Activated CD8-positive, alpha-beta memory T cell treated with anti-CD3 and anti-CD28 coated beads for 24 hours (primary cell): ENCODE measurements at places on chromosomes 5 and 9.

GRCh38 chr9:131539223-131539923 is 6.0 kb upstream of the PRRT1B start:
- DNase-seq, result no peak

DNA sequence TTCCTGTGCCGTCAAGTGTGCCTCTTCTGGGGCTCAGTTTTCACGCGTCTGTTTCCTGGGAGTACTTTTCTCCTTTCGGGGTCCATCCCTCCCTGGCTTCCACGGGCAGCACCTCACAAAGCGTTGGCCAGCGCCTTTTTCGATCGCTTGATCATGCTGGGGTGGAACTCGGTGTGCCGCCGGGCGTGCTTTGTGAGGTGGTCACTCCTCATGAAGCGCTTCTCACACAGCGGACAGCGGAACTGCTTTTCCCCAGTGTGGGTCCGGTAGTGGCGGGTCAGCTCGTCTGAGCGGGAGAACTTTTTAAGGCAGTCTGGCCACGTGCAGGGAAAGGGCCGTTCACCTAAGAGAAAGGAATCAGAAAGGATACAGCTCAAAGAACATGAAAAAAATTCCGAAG is 26.8 kb downstream of the KLF9 start:
- DNase-seq, result no peak

- no peak for DNase-seq
These were observed 54.4 kb downstream of the FBXW11 start for GRCh38 chr5:171952021-171952420.

GRCh38 chr9:124815601-124816000 is 37.7 kb upstream of the WDR38 start:
- no peak for DNase-seq

GRCh38 chr9:91043056-91043810 is 241.6 kb downstream of the SYK start:
- DNase-seq, result peak; percentile 53

DNA sequence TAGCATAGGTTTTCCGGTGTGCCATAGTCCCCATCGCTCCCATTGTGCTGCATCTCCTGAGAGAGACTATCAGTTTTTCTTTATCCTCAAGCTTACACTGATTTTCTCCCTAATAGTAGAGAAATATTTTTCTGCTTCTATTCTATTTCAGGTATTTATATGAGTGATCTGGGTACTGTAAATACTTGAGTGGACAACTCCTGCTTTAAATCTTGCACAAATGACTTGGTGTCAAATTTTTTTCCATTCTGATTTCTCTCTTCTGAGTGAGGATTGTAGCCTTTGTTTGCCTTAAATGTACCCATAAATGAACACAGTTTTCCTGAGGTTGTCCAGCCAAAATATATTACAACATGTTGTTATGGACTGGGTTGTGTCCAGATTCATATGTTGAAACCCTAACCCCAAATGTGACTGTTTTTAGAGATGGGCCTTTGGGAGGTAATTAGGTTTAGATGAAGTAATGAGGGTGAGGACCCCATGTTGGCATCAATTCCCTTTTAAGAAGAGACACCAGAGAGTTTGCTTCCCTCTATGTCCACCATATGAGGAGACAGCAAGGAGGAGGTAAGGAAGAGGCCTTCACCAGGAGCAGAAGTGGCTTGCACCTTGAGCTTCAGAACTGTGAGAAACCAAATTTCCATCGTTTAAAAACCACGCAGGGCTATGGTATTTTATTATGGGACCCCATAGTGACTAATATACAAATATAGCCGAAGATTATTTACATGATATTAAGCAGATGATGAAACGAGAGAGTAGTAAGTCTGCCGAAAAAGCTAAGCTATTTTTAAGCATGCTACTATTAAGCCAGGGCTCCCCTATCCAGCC is 336.4 kb upstream of the MPDZ start:
- DNase-seq, result no peak

- no peak for DNase-seq
These were observed 545.2 kb downstream of the CSNK1G3 start for GRCh38 chr5:124056991-124057723.

- DNase-seq, result no peak
These were observed 4.1 kb downstream of the DNAJB5 start for GRCh38 chr9:34993502-34994259.

GRCh38 chr9:34169125-34169524 is 9.7 kb upstream of the UBAP1 start:
- DNase-seq, result no peak

DNA sequence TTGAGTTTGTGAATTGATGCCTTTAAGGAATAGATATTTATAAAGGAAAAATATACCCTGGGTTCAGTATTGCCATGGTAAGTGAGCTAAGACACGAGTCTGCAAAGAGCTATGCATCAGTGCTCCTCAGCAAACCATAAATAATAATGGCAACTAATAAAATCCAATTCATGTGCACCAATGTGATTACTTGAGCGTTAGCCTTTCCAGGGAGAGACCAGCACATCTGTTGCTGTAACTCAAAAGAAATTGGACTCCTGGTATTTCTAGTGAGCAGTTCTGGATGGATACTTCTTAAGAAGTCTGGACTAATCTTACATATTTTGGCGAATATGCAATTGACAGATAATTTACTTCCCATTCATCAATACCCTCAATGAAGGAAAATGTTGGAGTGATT is 373.3 kb downstream of the ARHGEF28 start:
- no peak for DNase-seq

DNA sequence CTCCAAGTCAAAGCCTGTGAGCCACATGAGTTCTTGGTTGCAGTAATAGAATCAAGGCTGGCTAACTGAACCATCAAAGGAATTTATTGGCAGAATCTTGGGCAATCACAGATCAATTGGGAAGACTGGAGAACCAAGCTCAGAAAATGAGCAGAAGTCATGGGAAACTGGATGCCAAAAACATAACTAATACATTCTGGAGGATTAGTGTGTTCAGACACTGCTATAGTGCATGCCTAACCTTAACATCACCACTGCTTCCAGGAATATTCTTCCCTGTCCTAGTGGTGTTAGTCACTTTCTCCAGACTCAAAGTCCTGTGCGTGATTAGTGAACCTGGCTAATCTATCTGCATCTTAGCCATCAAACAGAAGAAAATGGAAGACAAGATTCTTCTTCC is 843.7 kb downstream of the EFNA5 start:
- DNase-seq, result no peak

DNA sequence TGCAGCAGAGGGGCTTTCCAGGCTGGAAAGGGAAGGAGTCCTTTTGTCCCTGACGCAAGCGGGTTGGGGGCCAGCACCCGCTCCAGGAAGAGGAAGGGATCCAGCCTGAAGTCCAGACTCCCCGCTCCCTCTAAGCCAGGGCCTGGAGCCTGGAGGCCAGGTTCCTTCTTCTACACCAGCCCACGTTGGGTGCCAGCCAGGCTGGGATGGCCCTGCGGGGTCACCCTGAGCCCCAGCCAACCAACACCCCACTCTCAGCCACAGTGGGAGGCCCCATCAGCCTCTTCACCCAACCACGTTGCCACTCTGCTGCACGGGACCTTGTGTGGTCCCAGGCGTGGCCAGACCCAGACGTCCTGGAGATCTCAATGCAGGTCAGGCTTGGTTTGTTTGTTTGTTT is 970 bp upstream of the FUT7 start:
- no peak for DNase-seq

DNA sequence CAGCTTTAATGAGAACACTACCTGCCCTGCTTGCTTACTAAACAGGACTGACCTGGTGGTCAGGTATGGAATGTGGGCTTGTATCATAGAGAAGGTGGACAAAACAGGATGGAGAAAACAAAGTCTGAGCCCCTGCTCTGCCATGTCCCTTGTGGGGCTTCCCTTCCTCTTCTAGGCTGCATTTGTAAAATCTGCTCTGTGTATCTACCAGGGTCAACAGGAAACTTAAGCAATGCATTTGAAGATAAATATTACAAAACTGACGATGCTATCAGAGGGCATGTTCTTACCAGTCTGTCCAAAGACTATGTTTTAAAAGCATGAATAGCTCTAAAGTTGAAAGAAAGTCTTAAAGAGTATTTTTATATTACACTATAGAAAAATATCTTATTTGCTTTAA is 228.7 kb downstream of the DCP2 start:
- no peak for DNase-seq

DNA sequence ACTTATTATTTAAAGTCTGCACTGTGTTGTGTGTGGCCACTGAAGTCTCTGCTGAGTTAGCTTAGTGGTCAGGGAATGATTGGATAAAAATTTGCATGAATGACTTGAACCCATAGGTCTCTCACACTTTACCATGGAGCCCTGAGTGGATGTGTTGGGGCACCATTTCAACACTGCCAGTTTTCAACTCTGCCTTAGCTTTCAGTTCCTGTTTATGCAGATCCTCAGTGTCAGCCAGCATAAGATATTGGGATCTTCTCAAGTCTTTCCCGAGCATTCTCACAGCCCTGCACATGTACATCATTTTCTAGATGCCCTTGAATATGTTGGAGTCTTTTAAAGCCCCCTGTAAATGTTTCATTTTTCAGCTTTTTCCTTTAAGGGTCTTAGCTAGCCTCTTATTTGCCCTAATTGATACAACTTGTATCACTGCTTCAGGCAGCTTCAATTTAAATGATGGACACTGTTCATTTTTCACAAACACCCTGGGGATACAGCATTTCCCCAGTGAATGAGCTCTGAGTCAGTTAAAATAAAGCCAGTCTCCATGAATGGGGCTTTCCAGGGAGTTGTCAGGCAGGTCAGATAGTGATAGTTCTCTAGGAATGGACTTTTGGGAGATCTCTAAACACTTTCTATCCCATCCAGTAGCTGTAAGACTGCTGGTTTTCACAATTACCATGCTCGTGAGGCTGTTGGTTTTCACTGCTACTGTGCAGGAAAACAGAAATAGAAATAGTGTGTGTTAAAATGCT is 211.9 kb upstream of the PAPPA start:
- no peak for DNase-seq

DNA sequence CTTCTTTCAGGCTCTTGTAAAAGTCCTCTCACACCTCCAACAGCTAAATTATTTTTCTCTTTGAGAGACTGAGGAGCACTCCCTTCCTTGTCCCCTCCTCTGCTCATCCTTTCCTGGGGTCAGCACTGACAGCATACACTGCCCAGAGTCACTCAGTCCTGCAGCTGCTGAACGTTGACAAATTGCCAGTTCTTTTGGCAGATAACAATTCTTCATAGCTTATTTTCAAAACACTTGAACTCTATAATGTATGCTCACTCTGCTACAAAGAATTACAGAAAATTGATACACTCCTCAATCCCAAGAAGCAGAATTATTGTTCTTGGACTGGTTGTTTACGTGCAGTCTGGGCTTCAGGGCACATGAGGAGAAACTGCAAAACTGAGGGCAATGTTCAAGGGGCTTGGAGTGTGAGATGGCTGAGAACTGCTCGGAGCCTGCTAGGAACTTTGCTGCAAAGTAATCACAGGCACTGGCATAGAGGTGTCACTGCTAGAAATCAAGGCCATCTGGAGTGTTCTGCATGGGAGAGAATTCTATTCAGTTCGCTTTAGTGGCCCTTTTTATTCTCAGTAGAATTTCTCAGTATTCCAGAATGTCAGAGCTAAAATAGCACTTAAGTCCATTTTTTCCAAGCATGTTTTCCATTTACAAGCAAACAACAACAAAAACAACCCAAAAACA is 96.4 kb upstream of the SPOCK1 start:
- no peak for DNase-seq
